ENCODE measurements at places on chromosomes 5 and 9. TPM values are rescaled to one million over a fixed set of nuclear protein-coding genes. Genes with fewer than 3 reads are reported as not detected.

DNA sequence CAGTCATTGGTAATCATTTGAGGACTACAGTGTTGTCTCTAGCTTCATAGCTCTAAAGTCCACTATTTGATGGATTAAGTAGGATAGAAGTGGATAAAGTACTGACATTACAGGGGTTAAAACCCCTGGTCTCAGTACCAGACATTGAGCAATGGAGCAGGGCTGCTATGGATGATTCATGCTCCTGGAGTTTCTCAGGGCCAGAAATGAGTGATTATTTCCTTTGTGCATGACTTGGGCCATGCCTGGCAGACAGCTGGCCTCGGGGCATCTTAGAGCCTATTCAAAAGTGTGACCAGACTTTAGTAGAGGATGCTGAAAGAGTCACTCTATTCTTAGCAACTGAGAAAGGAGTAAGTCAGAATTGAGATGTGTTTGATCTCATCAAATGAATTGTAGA, 350.7 kb upstream of the TLE4 start:
- DNase-seq: peak; percentile 80

GRCh38 chr5:91499943-91500531, 116.9 kb upstream of the ARRDC3 start:
- no peak for DNase-seq

- DNase-seq: no peak
Measured at GRCh38 chr5:1104327-1105006, 7.4 kb downstream of the SLC12A7 start.

The CSF1R gene
- total RNA-seq: 0.41 TPM
